AG04449 (cell line): ENCODE measurements at places on chromosomes 3 and 15.

GRCh38 chr3:145006271-145006670 is 1034.6 kb downstream of the DIPK2A start:
- no peak for DNase-seq

DNA sequence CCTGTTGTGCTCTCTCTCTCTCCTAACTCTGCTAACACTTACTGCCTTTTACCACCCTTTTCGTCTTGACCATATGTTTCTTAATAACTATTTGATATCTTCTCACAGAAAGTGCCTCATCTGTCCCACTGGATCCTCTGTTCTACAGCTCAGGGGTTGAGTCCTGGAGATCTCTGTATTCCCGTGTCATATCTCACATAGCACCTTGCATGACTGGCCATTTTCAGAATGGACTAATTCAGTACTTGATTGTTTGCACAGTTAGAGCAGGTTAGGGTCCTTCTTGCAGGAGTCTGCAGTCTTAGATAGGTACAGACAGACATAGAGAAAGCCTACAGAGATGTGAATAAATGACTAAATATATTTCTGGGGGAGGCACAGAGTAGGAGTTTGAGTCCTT is 20.9 kb downstream of the HACD3 start:
- DNase-seq = no peak

DNA sequence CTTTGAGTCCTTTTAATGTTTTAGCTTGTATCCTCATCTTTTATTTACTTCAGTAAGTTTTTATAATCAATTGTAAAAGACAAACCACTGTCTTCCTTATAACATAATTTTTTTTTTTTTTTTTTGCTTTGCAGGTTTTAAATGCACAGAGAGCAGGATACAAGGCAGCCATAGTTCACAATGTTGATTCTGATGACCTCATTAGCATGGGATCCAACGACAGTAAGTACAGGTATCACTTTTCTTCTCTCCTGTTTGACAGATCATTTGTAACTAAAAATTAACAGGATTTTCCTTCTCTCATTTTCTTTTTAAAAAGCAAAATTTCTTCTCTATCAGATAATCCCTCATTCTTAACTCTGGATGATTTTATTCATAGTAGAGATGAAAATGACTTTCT is 75.4 kb downstream of the PFN2 start:
- DNase-seq = no peak

DNA sequence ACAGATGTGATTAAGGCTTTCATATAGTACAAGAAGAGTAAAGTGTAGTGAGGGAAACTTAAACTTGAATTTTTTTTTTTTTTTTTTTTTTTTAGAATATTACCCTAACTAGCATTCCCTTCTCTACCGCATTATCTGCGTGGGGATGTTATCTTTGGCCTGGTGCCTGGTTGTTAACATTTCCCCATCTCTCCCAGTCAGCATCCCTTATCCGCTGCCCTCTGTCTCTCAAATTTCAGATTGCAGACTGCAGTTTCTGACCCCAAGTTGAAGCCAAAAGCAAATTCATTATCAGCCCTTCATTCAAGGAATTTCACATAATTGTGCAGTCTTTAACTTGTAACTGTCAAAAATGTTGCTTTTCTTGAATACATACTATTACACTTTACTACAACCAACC is 353.0 kb downstream of the PLOD2 start:
- DNase-seq = no peak

GRCh38 chr3:7766530-7766929 is 735.1 kb upstream of the LMCD1 start:
- DNase-seq = no peak

- DNase-seq = no peak
Observed at GRCh38 chr3:124780356-124780755, 50.1 kb downstream of the UMPS start.
